Suppressor macrophage treated with lipopolysaccharide for 1 hour (primary cell): ENCODE measurements at places on chromosomes 12 and 14.

- DNase-seq: no peak
Observed at GRCh38 chr12:130796985-130797686, 41.9 kb downstream of the STX2 start.

DNA sequence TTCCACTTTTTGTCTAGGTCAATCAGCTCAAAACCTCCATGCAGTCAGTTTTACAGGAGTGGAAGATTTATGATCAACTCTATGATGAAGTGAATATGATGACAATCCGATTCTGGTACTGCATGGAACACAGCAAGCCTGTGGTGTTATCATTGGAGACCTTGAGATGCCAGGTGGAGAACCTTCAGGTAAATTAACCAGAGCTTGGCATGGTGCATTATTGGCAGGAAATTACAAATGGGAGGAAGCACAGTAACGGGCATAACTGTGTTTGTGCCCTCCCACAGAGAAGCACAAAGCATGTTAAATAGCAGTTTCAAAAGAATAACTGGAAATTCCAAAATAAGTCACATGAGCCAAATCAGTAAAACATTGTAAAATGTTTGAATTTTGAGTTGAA is 135.6 kb downstream of the ESR2 start:
- DNase-seq: no peak

GRCh38 chr12:75977590-75977951 is 54.0 kb downstream of the PHLDA1 start:
- DNase-seq: no peak

DNA sequence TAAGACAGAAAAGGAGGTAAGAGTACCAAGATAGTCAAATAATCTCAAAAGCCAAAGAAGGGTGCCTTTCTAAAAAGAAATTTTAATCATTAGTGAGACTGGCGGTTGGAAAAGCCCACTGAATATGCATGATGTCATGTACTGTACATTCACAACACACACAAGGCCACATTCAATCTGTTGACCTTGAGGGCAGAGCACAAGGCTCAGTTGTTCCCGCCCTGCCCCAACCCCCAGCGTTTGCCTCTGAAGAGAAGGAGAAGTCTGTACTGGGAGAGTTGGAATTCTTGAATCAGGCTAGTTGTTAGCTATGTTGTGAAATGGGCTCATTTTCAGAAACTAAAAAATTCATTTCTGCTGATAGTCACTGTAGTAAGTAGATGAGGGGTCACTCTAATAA is 50.2 kb upstream of the NID2 start:
- no peak for DNase-seq

DNA sequence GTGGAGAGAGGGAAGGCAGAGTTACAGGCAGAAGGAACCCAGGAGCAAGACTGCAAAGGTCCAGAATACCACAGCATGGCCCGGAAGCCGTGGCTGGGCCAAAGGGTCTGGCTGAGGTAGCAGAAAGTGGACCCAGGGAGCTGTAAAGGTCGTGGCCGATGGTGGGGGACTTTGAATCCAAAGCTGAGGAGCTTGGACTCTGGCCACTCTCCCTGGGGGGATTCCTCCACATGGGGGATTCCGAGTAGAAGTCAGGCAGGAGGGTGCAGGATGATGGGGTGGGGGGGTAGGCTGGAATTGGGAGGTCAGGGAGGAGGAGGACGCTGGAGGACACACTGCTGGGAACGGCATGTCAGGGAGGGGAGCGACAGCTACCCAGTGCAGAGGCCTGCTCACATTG is 125.2 kb downstream of the GCH1 start:
- DNase-seq: no peak
